ENCODE measurements at places on chromosomes 2 and 18.

DNA sequence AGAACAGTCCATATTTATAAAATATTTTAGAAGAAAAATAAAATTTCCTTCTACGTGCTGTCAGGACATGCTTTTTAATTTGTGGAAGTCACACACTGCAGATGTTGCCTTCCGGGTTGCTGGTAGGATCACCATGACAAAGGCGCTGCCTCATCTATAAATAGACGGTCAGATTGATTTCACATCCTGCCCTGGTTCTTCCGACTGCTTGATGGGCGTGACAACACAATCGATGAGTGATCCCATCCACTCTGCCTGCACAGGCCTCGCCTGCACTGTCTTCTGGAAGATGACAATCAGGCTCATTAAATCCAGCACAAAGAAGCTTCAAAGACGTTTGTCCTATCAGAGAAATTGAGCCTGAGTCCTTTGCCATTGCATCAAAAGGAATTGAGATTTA, 318.9 kb upstream of the TRIB2 start:
- DNase-seq = no peak

GRCh38 chr18:37251679-37252078, 313.9 kb downstream of the CELF4 start:
- DNase-seq = no peak

- no peak for DNase-seq
Observed at GRCh38 chr2:237205043-237205541, 119.4 kb downstream of the COPS8 start.

DNA sequence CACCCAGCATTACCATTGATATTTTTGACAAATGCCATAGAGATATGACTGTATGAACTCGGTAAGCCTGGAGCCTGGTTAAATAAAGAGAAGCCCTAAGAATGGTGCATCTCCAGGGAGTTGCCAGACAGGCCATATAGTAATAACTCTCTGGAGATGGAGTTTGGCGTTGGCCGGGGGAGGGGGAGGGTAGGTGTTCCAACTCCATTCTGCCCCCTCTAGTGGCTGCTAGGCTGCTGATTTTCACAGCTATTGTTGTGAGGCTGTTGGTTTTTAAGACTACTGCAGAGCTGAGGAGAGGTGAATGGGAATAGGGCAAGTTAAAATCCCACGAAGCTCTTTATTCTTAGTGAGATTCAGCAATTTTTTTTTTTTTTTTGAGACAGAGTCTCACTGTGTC, 99.9 kb downstream of the GALNT14 start:
- DNase-seq = no peak

DNA sequence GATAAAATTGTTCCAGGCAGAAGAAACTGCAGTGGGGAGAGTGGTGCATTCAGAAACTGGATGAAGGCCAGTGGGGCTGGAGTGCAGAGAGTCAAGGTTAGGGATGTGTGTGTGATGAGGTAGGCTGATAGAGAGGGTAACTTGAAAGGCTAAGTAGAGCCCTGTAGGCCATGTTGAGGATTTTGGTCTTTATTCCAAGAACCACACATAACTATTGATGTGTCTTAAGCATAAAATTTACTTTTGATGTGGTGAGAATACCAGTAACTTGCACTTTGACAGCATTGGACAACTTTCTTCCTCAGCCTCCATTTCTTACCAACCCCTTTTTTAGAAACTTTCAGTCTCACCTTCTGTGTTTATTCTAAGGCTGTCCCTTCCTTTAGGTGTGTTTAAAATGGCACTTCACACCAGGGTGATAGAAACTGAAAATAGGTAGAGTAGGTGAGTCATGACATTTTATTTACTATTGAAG, 22.6 kb downstream of the MTX2 start:
- no peak for DNase-seq

- DNase-seq = no peak
Observed at GRCh38 chr2:100178085-100178788, 35.8 kb upstream of the AFF3 start.

DNA sequence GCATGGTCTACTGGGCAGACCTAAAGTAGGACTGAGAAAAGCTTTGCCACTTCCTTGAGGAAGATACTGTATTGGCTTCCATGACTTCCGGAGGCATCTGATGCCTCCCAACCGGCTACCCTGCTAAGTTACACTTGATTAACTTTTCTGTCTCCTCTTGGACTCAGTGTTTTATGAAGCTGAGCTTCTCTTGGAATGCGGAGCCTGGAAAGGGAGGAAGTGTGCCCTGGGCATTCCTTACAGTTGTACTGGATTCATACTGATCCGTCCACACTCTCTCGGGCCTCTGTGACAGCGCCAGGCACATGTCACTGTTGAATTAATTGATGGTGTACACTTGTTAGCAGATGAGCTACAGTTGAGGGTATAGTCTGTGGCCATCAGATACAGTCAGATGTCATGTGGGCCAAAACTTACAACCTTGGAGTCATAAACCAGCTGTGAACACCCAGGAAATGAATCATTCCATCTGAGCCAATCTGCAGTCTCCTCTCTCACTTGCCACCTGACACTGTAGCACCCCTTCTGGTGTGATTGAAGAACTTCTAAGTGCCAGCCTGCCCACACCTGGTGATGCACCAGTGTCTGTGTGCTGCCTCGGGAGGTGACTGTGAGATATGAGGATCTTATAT, 122.5 kb downstream of the FHOD3 start:
- no peak for DNase-seq

- DNase-seq = no peak
Observed at GRCh38 chr2:64225491-64225890, 81.3 kb upstream of the PELI1 start.

GRCh38 chr2:16216558-16216945, 276.2 kb downstream of the MYCN start:
- DNase-seq = no peak
